Activated CD8-positive, alpha-beta memory T cell treated with anti-CD3 and anti-CD28 coated beads for 48 hours (primary cell): ENCODE measurements at places on chromosomes 13 and 19.

GRCh38 chr13:39777527-39778061, 122.1 kb downstream of the COG6 start:
- no peak for DNase-seq

DNA sequence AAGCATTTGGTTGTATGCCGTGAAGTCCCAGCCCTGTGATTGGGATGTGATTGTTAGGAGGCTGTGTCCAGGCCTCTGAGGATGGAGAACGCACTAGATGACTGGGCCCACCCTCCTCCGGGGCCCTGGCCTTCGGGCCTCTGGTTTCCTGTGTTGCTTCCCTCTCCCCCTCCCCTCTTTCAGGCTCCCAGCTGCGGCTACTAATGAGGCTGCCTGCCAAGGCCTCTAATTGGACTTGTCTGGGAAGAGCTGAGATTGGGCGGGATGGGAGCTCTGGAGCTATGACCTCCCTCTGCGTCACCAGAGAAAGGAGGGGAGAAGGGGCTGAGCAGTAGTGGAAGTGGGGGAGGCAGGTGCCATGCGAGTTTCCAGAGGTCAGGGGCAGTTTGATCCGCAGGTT, 9.9 kb downstream of the PTH2 start:
- DNase-seq: no peak

DNA sequence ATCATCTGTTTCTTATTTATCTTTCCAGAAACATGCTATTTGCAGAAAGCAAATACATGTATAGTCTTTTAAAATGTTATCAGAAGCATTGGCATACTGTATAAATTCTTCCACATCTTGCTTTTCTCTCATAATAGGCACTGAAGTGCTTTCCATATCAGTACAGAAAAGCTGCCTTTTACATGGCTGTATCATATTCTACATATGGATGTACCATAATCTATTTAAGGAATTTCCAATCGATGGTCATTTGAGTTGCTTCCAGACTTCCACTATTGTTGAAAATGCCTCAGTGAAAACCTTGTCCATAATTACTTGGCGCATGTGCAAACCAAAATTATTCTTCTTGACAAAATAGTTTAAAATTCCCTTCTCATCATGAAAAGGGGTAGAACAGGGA, 272.5 kb downstream of the LHFPL6 start:
- DNase-seq: no peak

- no peak for DNase-seq
Measured at GRCh38 chr19:11016631-11017030, 55.8 kb downstream of the SMARCA4 start.

GRCh38 chr13:35389535-35389934, 87.0 kb downstream of the MAB21L1 start:
- no peak for DNase-seq

DNA sequence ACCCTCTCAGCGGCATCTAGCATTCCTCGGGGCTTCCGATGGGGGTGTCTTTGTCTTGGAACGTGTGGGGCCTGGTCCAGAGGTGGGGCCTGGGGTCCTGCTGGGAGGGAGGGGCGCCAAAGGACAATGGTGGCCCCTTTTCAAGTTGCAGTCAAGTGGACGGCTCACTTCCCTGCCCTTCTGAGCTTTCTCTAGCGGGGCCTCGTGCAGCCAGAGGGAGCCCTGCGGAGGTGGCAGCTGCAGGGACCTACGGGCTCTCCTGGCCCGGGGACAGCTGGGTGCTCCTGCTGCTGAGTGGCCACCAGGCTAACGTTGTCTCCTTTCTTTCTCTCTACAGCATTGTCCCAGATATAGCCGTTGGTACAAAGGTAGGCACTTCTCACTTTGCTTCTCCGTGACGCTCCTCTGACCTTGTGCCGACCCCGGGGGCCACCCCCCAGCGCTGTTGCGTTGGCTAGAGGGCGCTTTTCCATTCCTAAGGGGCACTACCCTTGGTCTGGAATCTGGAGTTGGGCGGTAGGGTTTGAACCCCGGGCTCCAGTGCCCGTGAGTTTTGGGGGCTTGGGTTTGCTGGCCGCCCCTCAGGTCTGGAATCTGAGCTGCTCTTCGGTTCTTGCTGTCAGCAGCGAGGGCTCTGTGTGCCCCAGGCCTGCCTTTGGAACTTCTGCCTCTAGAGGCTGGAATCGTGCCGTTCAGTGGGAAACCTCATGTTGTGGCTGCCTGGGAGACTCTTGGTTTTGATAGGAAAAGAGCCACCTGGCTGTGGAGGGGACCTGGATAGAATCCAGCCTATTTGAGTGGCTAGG, 2.0 kb downstream of the PTBP1 start:
- no peak for DNase-seq

GRCh38 chr19:33405254-33405552, 31.7 kb downstream of the CEBPG start:
- no peak for DNase-seq

DNA sequence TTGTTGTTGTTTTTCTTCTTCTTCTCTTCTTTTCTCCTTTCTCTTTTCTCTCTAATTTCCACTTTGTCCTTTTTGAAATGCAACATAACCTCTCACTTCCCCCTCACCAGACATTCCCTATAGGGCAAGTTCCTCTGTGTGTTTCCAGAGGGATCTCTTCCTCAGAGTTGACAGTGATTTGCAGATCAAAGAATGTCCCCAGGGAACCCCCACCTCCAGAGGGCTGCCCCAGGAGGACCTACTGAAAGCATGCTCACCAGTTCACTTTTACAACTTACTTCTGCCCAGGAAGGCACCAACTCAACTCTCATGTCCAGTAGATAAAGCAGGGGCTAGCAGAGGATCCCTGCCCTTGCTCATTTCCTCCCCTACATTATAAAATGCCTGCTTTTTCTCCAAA, 1648.0 kb downstream of the PCDH9 start:
- no peak for DNase-seq

- DNase-seq: no peak
Measured at GRCh38 chr19:17178291-17178690, 36.9 kb upstream of the USE1 start.

DNA sequence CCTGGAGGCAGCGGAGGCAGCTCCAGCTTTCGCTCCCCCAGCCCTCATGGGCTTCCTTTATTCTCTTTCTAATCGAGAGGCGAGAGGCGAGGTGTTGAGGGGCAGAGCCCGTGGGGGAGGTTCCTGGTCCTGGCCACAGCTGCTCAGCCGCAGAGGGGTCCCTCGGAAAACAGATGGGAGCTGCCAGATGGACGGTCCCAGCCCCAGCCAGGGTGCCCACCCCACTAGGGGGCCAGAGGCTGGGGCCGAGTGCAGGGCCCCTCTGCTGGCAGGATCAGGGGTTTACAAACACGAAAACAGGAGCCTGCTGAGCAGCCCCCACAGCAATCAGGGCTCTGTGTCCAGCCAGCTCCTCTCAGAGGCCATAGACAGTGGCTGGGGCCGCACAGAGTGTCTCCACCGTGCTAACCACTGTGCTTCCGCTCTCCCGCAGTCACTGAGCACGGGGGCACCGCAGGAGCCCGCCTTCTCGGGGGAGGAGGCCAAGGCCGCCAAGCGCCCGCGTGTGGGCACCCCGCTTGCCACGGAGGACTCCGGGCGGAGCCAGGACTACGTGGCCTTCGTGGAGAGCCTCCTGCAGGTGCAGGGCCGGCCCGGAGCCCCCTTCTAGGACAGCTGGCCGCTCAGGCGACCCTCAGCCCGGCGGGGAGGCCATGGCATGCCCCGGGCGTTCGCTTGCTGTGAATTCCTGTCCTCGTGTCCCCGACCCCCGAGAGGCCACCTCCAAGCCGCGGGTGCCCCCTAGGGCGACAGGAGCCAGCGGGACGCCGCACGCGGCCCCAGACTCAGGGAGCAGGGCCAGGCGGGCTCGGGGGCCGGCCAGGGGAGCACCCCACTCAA, 182.2 kb downstream of the KDM4B start:
- no peak for DNase-seq

DNA sequence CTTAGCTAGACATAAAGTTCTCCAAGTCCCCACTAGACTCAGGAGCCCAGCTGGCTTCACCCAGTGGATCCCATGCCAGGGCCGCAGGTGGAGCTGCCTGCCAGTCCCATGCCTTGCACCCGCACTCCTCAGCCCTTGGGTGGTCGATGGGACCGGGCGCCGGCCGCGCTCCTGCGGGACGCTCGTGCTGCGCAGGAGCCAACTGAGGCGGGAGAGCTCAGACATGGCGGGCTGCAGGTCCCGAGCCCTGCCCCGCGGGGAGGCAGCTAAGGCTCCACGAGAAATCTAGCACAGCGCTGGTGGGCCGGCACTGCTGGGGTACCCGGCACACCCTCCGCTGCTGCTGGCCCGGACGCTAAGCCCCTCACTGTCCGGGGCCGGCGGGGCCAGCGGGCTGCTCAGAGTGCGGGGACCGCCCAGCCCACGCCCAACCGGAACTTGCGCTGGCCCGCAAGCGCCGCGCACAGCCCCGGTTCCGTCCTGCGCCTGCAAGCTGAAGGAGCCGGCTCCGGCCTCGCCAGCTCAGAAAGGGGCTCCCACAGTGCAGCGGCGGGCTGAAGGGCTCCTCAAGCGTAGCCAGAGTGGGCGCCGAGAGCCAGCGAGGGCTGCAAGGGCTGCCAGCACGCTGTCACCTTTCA, 5.8 kb downstream of the PARP4 start:
- no peak for DNase-seq

DNA sequence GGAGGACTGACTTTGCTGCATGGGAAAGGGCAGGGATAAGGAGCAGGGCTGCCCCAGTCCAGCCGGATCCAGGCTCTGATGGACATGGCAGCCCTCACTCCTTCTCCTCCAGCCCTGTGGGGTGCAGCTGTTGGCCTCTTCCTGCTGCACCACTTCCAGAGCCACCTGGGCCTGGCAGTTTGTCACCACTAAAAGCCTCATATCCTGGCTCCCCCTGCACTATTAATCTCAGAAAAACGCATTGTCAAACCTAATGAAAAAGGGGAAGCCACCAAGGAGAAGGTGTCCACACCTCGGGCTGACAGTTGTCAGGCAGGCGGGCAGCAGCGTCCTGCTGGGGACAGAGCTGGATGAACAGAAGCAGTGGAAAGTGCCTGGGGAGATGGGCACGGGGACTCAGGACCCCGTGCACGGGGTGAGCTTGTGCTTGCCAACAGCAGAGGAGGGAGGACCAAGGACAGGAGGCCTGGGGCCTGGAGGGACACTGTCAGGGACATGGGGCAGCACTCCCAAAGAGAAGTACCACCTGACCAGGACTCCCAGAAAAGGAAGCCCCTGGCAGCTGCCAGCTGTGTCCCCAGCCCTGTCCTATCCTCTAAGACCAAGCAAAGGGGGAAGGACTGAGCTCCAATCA, 151.1 kb upstream of the TSHZ3 start:
- no peak for DNase-seq

DNA sequence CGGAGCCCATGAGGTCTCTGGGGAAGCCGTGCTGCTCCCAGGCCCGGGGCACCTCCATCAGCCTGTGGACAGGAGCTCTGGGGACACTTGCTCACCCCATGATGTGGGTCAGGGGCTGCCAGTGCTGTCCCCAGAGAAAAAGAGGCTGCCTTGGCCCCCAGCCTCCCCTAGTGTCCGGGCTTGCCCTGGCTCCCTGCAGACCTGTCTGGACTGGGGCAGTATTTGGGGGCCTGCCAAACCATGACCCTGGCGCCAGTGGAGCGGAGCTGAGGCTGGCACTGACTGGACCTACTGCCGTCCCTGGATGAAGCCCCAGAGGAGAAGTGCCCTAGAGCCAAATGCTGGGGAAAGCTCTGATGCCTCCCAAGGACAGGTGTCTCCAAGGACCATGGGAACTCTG, 30.4 kb downstream of the ELAVL1 start:
- no peak for DNase-seq

GRCh38 chr13:109595471-109595870, 190.9 kb downstream of the IRS2 start:
- no peak for DNase-seq

GRCh38 chr13:114027046-114027715, 53.3 kb upstream of the C13orf46 start:
- DNase-seq: no peak

GRCh38 chr19:2478278-2478755, 2.4 kb downstream of the GADD45B start:
- no peak for DNase-seq

GRCh38 chr13:44117351-44117750, 237.6 kb downstream of the LACC1 start:
- no peak for DNase-seq

- DNase-seq: no peak
Measured at GRCh38 chr13:106143392-106143791, 392.1 kb downstream of the EFNB2 start.
